ENCODE measurements at places on chromosomes 7 and 10. TPM values are rescaled to one million over a fixed set of nuclear protein-coding genes. Genes with fewer than 3 reads are reported as not detected.

Gene GNAT3
- total RNA-seq: not detected

Gene GIMAP8
- total RNA-seq: 37.3 TPM

Gene FAM25A
- total RNA-seq: not detected

Gene TMEM176B
- 57.2 TPM for total RNA-seq

Gene SPAM1
- total RNA-seq: not detected

Gene SUGCT
- 4.2 TPM for total RNA-seq

Gene IFIT2
- 26.1 TPM for total RNA-seq

Gene HOXA6
- total RNA-seq: 5.0 TPM

Gene CEP55
- total RNA-seq: 9.5 TPM

Gene SYT15B
- total RNA-seq: 37.4 TPM

Gene LHPP
- total RNA-seq: 18.4 TPM

Gene ASZ1
- total RNA-seq: not detected

Gene FGL2
- total RNA-seq: 21.0 TPM

Gene ITGB8
- total RNA-seq: 14.2 TPM

Gene ASB15
- total RNA-seq: not detected

Gene IFIT1B
- not detected for total RNA-seq

Gene EVX1
- total RNA-seq: not detected

Gene SPDYE8
- total RNA-seq: not detected

Gene LRMDA
- total RNA-seq: 21.0 TPM

Gene LRRD1
- total RNA-seq: not detected

Gene PHKG1
- 1.8 TPM for total RNA-seq

Gene GPR141
- total RNA-seq: 8.6 TPM

Gene AGMO
- total RNA-seq: 0.85 TPM

Gene ZNF316
- 34.3 TPM for total RNA-seq

Gene MYH16
- total RNA-seq: not detected

Gene IGFBP1
- total RNA-seq: not detected

Gene SYT15
- total RNA-seq: 20.1 TPM

Gene RELN
- 3.6 TPM for total RNA-seq

Gene FGFBP3
- 1.5 TPM for total RNA-seq

Gene GATA3
- 2.5 TPM for total RNA-seq

Gene PNLIPRP3
- total RNA-seq: 0.29 TPM

Gene AASS
- 33.1 TPM for total RNA-seq

Gene MOGAT3
- not detected for total RNA-seq

Gene ASB4
- 0.29 TPM for total RNA-seq

Gene RTKN2
- total RNA-seq: 14.1 TPM

Gene FANK1
- 4.4 TPM for total RNA-seq

Gene CCDC186
- 25.2 TPM for total RNA-seq

Gene OR2A1
- total RNA-seq: not detected

Gene SSC4D
- total RNA-seq: 0.76 TPM

Gene NME8
- 1.3 TPM for total RNA-seq

Gene NEUROG3
- not detected for total RNA-seq

Gene HYAL4
- total RNA-seq: not detected

Gene ANXA11
- total RNA-seq: 298 TPM

Gene GPR37
- total RNA-seq: 2.0 TPM

Gene CCL24
- 1.7 TPM for total RNA-seq

Gene GDF2
- not detected for total RNA-seq

Gene MYPN
- not detected for total RNA-seq

Gene BICC1
- total RNA-seq: 15.4 TPM

Gene HMX2
- not detected for total RNA-seq

Gene HPSE2
- total RNA-seq: 0.50 TPM

Gene BBIP1
- total RNA-seq: 22.6 TPM

Gene SMKR1
- 1.0 TPM for total RNA-seq

Gene VPS37D
- total RNA-seq: 2.0 TPM

Gene HILPDA
- total RNA-seq: 10.2 TPM

Gene GLCCI1
- total RNA-seq: 25.4 TPM

Gene SUN3
- not detected for total RNA-seq

Gene NKX1-2
- not detected for total RNA-seq

Gene ADAM22
- 2.6 TPM for total RNA-seq
